ENCODE measurements at places on chromosomes 3 and 15. TPM values are rescaled to one million over a fixed set of nuclear protein-coding genes. Genes with fewer than 3 reads are reported as not detected.

- DNase-seq, result no peak
Measured at GRCh38 chr3:11583235-11583634, 60.5 kb downstream of the VGLL4 start.

GRCh38 chr3:116776880-116777785 lies 67.6 kb downstream of the TUSC7 start:
- DNase-seq, result no peak

GRCh38 chr3:12471241-12471640 lies 13.0 kb upstream of the TSEN2 start:
- DNase-seq, result no peak

- no peak for DNase-seq
Measured at GRCh38 chr3:47852604-47853602, 50.0 kb downstream of the DHX30 start.

- DNase-seq, result no peak
Measured at GRCh38 chr3:22951910-22952309, 251.2 kb upstream of the UBE2E2 start.

The CHRM5 gene
- polyA plus RNA-seq, result not detected
